Stimulated activated CD8-positive, alpha-beta memory T cell treated with anti-CD3 and anti-CD28 coated beads, Interleukin-15, amount 100 ng/mL, for 48 hours (primary cell): ENCODE measurements at places on chromosomes 5 and 9.

DNA sequence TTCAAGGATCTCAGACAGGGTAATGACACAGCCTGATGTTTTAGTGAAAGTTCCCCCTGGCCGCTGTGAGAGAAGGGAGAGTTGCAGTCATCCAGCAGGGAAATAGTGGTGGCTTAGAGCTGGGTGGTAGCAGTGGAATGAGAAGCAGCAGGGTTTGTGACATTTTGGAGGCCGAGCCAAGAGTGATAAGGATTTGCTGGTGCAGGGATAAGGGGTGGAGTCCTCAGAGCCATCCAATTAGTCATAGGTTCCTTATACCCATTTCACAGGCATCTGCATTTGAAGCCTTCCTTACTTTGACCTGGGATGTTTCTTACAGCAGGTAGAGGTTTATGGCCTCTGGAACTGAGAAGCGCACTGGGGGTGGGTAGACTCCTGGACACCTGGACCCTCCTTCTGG lies 12.8 kb downstream of the JADE2 start:
- DNase-seq, result no peak

DNA sequence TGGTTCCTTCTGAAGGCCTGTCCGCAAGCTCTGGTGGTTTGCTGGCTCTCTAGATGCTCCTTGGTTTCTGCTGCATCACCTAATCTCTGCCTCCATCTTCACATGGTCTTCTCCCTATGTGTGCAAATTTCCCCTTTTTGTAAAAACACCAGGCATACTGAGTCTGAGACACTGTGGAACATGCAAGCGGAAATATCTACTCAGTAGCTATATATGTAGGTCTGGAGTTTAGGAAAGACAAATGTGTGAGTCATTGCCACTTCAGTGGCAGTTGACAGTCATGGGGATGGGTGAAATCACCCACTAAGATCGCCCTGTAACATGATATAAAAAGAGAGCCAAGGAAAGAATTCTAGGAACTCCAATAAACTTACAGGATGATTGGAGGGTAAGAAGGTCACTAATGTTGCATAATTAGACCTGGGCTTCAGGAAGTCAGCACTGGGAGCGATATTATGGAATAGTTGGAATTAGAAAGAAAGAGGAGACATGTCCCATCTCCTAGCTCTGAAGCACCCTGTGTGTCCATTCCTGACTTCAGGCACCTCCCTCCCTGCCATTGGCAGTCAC lies 22.7 kb upstream of the UBLCP1 start:
- DNase-seq, result peak; percentile 1

DNA sequence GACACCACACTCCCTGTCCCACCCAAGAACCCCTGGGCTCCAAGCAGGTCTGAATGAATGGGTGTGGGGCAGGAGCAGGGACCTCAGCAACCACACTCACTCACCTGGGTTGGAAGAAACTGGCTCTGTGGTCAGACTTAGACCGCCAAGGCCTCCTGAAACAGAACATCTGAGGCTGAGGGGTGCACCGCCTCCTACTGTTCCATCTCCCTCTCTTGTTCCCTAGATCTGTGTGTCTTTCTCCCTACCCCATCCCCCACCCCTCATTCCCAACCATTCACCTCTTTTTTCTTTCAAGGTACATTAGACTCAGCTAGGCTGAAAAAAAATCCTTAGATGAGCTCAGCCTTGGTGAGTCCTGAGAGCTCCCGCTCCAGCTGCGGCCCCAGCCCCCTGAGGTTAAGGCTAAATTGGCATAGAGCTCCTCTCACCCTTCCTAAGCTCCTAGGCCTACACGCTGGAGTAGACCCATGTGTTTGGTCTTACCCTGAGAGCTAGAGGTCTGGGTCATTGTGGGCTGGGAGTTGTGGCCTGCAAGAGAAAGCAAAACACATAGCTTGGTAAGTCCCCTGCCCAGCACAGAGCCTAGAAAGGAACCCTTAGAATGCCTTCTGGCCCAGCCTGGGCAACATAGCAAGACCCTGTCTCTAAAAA lies 4.8 kb downstream of the ECSCR start:
- peak; percentile 27 for DNase-seq

DNA sequence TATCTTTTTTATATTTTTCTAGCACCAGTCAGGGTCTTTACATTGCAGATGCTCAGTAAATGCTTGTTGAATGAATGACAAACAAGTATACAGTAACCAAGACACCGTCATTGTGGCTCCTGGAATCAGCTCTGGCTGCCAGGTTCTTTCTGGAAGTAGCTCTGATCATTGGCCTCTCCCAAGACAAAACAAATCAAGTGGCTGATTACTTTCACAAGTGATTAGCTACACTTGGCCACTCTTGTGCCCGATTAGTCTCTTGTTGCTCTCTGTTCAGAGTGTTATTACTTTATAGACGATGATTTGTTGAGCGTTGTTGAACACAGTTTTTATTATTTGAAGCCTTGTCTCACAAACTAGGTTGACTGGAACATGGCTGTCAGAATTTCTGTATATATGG lies 119.6 kb upstream of the TLX3 start:
- no peak for DNase-seq

- DNase-seq, result no peak
Observed at GRCh38 chr9:80078826-80079225, 507.1 kb downstream of the TLE4 start.

GRCh38 chr9:33924978-33925797 lies 108.2 kb downstream of the UBE2R2 start:
- no peak for DNase-seq
